Transverse colon (tissue), 4 donors: ENCODE measurements at places on chromosomes 2 and 18.

GRCh38 chr2:239380831-239381708, 19.8 kb downstream of the HDAC4 start:
- H3K4me1 ChIP-seq = no peaks in the 10 kb centered on the region
- H3K4me3 ChIP-seq = no peak overlapping the region
- no peak overlapping the region for H3K27ac ChIP-seq

GRCh38 chr2:238164906-238165287, 6.1 kb downstream of the ERFE start:
- H3K4me1 ChIP-seq = peaks cover 14% of the 10 kb centered on the region
- H3K27ac ChIP-seq = no peak overlapping the region
- H3K4me3 ChIP-seq = no peak overlapping the region
- DNase-seq = no peak
- H3K27me3 ChIP-seq = peaks cover 41% of the 10 kb centered on the region

- no peak overlapping the region for H3K4me3 ChIP-seq
- H3K27ac ChIP-seq = no peak overlapping the region
Measured at GRCh38 chr2:30261695-30262211, 30.4 kb downstream of the LBH start.

- DNase-seq = no peak
- no peak overlapping the region for H3K4me3 ChIP-seq
- no peaks in the 10 kb centered on the region for H3K27me3 ChIP-seq
Measured at GRCh38 chr2:215529271-215529670, 93.4 kb upstream of the FN1 start.

GRCh38 chr2:175955136-175955535, 46.9 kb downstream of the LNPK start:
- H3K36me3 ChIP-seq = peaks cover 4% of the 10 kb centered on the region
- H3K27me3 ChIP-seq = no peaks in the 10 kb centered on the region
- no peak overlapping the region for H3K27ac ChIP-seq
- H3K4me1 ChIP-seq = no peaks in the 10 kb centered on the region
- H3K4me3 ChIP-seq = no peak overlapping the region
- DNase-seq = no peak

- no peaks in the 10 kb centered on the region for H3K36me3 ChIP-seq
- no peak overlapping the region for H3K4me3 ChIP-seq
- H3K27ac ChIP-seq = peak overlapping the region; percentile 46
- peaks cover 9% of the 10 kb centered on the region for H3K4me1 ChIP-seq
Measured at GRCh38 chr2:30410217-30410616, 36.8 kb upstream of the LCLAT1 start.

DNA sequence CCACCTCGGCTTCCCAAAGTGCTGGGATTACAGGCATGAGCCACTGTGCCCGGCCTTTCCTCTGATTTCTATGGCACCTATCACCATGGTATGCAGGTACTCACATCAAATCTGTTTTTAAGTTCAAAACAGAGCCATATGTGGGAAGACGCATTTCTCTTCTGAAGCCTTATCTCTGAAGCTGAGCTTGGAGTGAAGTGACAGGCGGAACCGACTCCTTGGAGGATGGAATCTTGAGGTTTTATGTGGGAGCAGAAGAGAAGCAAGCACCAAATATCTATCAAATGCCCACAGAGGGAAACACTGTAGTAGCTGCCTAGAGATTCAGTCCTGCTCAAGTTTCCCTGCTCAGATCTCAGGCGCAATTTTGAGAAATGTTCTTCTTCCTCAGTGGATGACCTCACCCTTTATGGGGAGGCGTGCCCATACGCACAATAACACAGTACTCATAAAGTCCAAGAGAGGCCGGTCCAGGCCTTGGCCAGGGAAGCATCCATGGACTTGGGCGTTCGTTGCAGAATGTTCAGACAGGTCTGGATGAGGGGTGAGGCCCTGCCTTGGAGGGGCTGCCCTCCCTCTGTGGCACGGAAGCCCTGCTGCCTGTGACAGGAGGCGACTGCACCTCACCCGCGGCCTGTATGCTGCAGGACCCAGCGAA, 67.9 kb downstream of the HNRNPLL start:
- peak; percentile 71 for DNase-seq
- no peaks in the 10 kb centered on the region for H3K27me3 ChIP-seq
- peak overlapping the region; percentile 73 for H3K27ac ChIP-seq
- H3K4me3 ChIP-seq = no peak overlapping the region
- H3K36me3 ChIP-seq = no peaks in the 10 kb centered on the region

DNA sequence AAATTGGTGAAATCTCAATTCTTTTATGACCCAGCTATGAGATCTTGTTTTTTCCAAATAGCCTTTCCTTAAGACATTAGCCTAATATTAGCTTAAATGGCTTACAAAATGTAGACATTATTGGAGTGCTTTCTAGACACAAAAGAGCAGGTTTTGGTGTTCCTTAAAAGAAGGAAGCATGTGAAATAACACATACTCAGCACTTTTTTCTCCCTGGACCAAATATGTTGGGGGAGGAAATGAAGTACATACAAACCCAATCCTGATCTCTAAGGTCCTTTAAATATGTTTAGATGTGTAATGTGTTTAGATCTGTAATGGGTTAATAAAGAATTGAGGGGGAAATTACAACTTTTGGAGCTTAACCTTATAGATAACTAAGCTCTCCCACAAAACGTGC, 3.4 kb upstream of the ZDBF2 start:
- no peaks in the 10 kb centered on the region for H3K4me1 ChIP-seq
- H3K27me3 ChIP-seq = peaks cover 97% of the 10 kb centered on the region
- no peak for DNase-seq
- no peaks in the 10 kb centered on the region for H3K36me3 ChIP-seq

DNA sequence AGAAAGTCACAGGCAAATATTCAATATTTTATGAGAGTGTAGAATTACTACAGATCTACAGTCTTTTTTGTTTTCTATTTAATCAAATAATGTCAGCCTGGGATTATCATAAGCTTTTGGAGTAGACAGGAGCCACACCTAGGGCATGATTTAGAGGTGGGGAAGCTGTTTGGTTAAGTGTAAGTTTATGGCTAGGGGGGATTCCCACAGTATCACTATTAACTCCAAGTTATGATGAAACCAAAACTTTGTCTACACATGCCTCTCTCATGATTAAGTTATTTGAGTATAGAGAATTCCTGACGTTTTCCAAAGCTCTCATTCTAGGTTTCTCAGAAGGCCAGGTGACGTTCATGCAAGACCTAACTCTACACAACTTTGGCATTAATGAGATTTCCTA, 2.1 kb downstream of the SERPINB10 start:
- DNase-seq = no peak
- H3K4me3 ChIP-seq = no peak overlapping the region
- no peaks in the 10 kb centered on the region for H3K27me3 ChIP-seq
- no peaks in the 10 kb centered on the region for H3K4me1 ChIP-seq
- H3K36me3 ChIP-seq = no peaks in the 10 kb centered on the region

DNA sequence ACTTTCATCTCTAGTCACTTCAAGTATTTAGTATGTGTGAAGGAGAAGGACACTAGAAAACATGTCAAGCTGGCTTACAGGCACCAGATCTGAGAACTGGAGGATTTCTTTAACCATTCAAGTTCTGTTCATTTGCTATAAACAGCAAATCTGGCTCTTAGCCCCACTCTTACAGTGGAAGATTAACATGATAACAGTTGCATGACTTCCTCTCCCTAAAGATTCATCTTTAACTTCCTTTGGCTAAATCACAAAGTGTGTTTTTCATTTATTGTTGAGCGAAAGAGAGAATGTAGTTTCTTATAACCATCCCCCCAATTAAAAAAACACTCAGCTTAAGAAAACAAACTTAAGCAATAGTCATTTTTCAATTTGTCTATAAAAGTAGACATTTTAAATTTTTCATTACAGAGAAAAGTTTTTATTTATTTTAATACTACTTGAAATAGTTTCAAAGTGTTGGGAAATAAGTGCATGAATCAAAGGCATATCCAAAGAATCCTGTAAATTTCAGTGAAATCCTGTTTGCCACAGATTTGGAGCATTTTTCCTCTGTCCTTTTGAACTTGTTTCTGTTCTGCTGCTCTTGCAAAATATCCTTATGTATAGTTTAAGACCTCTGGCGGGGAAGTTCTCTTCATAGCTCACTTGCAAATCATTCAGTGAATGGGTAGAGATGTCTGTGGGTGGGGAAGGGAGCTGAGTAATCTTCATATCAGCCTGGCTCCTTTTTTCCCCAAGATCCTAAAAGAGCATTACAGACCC, 241.0 kb upstream of the RBBP8 start:
- no peak overlapping the region for H3K27ac ChIP-seq
- no peaks in the 10 kb centered on the region for H3K4me1 ChIP-seq
- H3K36me3 ChIP-seq = no peaks in the 10 kb centered on the region
- DNase-seq = no peak

- no peaks in the 10 kb centered on the region for H3K27me3 ChIP-seq
- no peaks in the 10 kb centered on the region for H3K36me3 ChIP-seq
- no peak overlapping the region for H3K4me3 ChIP-seq
- H3K4me1 ChIP-seq = no peaks in the 10 kb centered on the region
- DNase-seq = no peak
- H3K27ac ChIP-seq = no peak overlapping the region
Measured at GRCh38 chr18:28588884-28589549, 412.1 kb upstream of the CDH2 start.

- H3K4me1 ChIP-seq = no peaks in the 10 kb centered on the region
- H3K27me3 ChIP-seq = no peaks in the 10 kb centered on the region
- no peaks in the 10 kb centered on the region for H3K36me3 ChIP-seq
- no peak for DNase-seq
- no peak overlapping the region for H3K27ac ChIP-seq
Measured at GRCh38 chr18:410047-410455, 90.5 kb downstream of the COLEC12 start.
